ENCODE measurements at places on chromosomes 2 and 18.

DNA sequence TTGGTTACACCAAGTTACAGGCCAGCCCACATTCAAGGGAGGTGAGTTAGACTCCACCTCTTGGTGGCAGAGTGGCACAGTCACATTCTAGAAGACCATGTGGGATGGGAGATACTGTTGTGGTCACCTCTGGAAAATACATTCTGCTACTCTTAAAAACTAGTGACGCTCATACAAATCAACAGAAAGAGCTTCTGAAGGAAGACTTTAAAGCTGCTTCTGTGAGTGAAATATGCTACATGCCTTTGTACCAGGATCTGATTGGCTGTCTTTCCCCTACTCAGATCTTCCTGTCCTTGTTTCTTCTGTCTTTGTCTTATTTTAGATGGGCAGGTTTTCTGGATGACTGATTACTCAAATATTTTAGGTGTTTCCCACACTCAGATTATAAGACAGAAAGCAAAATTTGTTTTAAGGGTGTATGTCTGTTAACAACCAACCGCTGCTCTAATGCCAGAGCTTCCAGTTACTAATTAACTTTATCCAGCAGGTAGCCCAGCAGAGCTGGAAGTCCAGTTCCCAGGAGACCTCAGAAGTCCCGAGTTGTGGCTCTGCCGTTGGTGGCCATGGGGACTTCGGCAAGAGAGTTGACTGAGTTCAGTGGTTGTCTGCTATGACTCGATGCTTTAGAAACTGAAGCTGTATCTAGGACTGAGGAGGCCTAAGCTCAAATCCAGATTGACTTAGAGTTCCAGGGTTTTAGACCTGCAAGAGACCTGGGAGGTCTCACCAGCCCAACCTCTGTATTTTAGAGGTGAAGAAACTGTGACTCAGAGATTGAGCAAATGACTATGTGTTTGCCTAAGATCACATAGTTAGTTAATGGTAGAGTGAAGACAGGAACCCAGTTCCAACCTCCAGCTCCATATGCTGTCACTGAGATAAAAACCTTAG lies 7.4 kb downstream of the IL1R2 start:
- no peak for DNase-seq

DNA sequence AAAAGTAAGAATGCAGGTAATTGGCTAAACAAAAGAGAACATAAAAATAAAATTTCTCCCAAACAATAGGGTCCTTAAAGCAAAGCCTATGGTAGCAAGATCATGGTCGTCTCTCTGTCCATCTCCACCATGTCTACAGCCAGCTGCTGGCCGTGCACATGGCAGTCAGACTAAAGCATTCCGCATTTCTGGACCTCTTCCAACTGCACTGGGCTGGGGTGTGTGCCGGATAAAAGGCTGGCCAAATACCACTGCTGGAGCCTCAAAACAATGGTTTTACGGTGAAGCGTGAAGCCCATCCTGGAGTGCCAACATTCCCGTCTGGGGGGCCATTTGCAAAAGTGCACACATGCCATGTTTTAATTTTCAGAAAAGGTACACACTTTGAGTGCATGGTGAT lies 74.8 kb upstream of the PIEZO2 start:
- no peak for DNase-seq

DNA sequence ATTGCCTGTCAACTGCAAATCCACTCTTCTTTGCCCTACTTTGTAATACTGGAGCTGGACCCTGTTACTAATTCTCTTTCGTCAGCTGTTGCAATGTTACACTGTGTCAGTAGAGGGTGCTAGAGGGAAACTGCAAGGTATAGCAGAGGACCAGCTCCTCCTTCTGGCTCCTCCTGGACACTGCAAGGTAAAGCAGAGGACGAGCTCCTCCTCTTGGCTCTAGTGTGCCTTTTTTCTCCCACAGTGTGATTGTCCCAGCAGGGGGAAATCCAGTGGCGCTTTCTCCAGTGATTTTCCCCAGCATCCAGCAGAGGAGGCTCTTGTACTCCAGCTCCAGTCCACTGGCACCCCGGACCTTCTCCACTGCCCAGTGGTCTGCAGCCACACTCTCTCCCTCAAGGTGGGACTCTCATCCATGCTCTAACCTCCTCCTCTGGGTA lies 95.6 kb downstream of the CAPN13 start:
- DNase-seq = peak; percentile 96

- no peak for DNase-seq
Measured at GRCh38 chr2:40123326-40123725, 328.6 kb downstream of the SLC8A1 start.

- peak; percentile 77 for DNase-seq
Measured at GRCh38 chr2:6773007-6773693, 92.6 kb downstream of the CMPK2 start.

DNA sequence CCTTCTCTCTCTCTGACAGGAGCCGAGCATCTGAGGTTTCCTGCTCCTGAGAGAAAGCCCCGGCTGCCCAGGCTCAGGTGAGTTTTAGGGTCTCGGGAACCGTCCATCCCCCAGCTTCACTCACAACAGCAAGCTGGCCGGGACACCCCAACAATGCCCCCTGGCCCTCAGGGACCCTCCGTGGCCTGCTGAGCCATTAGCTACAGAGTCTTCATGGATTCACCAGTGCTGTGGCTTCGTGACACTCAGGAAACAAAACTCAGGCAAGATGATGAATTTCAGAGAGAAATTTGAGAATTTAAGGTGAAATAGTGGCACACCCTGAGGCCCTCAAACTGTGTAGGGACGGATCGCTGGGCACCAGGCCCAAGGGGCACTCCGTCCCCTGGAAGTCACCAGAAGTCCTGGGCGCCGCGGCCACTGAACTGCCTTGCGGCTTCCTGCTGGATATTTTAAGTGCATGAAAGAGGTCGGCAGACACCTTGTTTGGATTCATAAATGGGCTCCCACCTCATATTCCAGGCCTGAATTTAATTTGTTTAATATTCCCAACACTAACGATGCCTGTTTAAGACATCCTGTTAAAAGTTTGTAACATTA lies 368.3 kb upstream of the SALL3 start:
- DNase-seq = no peak

GRCh38 chr2:174738841-174739240 lies 25.4 kb downstream of the CHRNA1 start:
- no peak for DNase-seq

DNA sequence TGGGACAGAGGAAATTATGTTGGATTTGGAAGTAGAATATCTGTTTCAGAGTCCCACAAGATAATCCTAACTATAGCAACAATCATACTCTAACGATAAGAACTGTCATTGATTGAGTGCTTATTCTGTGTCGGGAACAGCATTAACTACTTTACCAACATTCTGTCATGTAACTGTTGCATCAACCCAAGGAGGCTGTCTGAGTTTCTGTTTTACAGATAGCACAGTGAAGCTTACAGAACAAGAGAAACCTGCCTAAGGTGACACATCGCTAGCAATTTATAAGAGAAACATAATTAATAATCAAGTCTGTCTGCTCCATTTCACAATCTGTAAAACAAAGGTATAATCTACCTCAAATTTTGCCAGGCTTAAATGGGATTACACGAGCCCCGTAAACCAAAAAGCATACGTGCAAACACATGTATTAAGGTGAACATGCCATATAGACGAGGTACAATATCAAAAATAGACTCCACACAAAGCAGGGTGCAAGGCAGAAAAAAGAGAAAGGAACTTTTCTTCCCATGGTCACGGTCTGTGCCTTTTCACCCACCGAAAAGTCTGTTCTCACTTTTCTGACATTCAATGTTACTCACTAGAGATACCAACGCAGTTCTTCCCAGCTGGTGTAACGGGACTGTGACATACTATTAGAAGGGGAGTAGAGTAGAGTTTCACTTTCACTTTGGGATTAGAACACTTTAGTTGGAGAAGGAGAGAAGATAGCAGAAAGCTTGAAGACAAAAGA lies 37.2 kb upstream of the SLC8A1 start:
- peak; percentile 11 for DNase-seq

DNA sequence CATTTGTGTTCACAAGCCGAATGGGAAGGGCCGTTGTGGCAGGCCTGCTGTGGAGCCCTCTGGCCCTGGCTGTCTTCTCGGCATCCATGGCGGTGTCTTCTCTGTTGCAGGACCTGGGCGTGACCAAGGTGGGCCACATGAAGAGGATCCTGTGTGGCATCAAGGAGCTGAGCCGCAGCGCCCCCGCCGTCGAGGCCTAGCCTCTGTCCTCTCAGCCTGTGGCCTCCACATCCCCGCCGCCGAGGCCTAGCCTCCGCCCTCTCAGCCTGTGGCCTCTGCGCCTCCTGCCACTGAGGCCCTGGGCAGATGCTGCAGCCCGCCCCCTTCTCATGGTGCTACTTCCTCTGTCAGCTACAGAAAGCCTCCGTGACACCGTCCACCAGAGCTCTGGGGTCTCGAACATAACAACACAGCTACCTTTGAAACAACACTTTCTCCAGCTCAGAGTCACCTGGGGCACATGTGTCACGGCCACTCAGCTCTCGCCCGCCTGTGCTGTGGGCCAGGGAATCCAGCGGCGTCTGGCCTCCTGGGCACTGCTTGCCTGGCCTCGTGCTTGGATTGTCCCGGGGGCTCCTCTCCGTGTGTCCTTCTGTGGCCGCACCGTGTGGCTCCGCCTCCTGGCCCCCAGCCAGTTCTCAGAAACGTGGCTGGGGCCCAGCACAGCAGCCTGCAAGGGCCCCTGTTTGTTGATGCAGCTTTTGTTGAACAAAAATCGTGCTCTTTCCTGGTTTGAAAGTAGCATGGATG lies 97.1 kb downstream of the USP40 start:
- no peak for DNase-seq

GRCh38 chr2:50347358-50348044 lies 684.4 kb downstream of the NRXN1 start:
- DNase-seq = peak; percentile 57

GRCh38 chr18:59575995-59576394 lies 121.2 kb downstream of the CCBE1 start:
- no peak for DNase-seq

DNA sequence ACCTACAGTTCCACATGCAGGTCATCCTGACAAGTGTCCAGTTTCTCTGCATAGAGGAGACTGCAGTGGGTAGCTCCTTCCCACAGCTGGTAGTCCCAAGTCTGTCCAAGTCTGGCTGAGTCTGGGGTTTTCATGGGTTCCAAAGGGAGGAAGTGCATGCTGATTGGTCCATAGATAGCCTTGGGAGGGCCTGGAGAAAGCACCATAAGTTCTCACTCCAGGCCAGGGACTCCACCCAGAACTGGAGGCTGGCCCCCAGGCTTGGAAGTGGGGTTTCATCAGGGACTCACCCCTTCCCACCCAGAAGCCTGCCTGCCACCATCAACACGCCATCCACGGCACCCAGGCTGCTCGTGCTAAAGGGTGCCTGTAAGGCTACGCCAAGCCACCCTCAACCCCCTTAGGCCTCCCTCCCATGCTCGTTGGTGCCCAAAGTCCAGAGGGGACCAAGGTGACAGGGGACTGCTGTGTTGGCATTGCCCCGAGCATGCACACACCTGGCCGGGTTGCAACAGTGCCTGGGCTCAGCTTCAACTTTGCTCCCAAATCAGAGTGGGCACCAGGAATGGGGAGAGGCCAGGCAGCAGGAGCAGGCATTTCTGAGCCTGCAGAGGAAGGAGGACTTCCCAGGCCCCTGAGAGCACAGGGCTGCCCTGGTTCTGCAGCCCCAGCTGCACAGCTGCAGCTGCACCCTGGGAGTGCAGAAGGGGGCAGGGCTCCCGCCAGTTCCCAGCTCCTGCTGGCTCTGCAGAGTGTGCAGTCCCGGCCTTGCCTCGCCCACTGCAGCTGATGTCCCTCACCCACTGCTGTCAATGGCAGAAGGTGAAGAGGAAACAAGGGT lies 116.5 kb upstream of the MAP2 start:
- DNase-seq = peak; percentile 34

DNA sequence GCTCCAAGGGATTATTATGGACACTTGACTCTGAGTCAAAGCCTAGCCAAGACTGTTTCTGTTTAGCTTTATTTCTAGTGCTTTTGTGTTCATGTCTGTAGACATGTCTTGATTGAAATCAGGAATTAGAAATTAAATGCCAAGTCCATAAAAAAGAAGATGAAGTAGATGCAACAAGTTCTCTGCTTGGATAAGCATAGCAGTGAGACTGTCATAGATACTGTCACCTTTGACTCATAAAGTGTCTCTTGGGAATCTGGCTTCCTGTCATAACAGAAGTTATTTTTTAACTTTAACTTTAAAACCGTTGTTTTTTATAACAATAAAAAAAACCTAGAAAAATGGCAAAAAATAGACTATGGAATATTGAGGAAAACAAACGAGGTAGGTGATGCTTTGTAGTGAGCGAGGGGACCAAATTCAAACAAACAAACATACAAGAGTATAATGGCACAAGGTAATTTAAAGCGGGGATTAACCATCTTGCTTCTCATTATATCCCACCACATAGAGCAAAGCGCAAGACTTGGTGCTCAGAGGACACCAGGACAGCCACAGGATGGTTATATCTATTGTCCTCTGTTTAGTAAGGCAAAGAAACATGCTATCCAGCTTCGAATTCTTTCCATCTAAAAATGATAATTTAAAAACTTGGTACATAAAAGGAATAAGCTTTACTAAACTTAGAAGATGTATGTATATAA lies 64.6 kb downstream of the CD226 start:
- DNase-seq = no peak

GRCh38 chr18:56568986-56569385 lies 69.4 kb downstream of the TXNL1 start:
- no peak for DNase-seq

- DNase-seq = no peak
Measured at GRCh38 chr18:23400918-23401317, 52.2 kb upstream of the RIOK3 start.

DNA sequence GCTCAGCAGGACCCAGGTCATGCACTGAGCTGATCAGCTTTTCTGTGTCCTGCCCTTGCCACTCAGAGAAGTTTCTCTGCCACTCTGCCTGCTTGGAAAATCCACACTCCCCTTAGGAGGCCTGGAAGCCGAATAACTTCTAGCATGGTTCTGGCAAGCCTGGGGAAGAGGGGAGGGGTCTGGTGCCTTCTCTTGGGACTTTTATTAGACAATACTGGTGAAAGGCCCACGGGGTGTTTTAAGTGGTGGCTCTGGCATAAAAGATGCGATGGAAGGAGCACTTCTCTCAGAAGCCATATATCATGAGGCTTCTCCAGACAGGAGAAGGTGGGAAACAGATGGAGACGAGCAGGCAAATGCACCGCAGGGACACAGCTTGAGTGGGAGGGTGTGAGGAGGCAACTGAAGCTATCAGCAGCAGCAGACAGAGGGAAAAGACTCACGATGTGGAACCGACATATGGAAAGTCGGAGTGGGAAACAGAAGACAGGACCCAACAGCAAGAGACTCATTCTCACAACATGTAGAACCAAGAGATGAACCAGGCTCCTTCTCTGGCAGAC lies 141.8 kb upstream of the CTNNA2 start:
- DNase-seq = peak; percentile 34

DNA sequence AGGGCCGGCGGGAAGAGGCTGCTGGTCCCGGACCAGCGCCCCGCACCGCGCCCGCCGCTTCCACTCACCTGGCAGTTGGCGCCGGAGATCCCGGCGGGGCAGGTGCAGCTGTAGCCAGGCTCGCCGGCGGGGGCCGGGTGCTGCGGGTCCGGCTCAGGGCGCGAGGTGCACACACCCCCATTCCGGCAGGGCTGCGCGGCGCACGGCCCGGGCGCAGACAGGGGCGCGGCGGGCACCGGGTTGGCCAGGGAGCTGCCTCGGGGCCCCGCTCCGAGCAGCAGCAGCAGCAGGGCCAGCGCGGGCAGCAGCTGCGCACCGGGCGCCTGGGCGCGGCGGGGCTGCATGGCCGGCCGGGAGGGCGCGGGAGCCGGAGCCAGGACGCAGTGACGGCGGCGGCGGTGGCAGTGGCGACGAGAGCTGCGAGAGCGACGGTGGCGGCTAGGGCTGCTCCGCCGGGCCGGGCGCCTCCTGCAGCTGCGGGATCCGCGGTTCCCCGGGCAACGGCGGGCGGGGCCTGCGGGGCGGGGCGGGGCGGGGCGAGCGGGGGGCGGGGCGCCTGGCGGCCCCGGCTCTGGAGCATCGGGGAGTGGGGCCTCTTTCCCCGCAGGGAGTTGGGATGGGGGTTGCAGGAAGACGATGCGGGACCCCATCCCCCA lies at the start of gene DNER:
DNER (minus strand) TSS at position 476 of the 656 bp plus-strand sequence; CDS start at position 344, 132 bp downstream.
- peak; percentile 46 for DNase-seq

All from mesendoderm (in vitro differentiated cells).